ENCODE measurements at places on chromosomes 4 and X.
A peak's percentile ranks its signal among the peaks of the same experiment; 100 is the strongest.

- DNase-seq: no peak
Measured at GRCh38 chr4:150581641-150582051, 305 bp upstream of the MAB21L2 start.

GRCh38 chrX:101485212-101485949 is at the start of gene ARMCX4:
ARMCX4 (plus strand) TSS chrX:101485456; CDS start chrX:101488590, 3,134 bp downstream.
- DNase-seq: no peak

DNA sequence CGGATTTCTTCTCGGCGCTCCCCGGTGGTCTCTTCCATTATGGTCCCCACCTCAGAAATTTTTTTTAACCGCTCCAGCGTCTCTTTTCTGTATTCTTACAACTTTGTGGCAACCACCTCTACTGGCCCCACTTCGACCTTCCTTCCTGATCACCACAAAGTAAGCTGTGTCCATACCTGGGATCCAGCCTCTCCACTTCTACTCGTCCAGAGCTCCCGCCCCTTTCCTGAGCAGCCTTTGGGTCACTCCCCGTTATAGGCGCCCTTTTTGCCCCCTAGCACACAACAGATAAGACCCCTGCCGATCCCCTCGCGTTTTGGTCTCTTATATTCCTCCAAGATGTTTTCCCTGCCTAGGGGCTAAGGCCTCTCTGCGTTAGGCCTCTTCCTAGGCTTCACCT is 557 bp downstream of the PIGG start:
- DNase-seq: peak; percentile 18

GRCh38 chrX:154013614-154014360 is 5.9 kb downstream of the IRAK1 start:
- peak; percentile 61 for DNase-seq
